ENCODE measurements at places on chromosomes 7 and 10.

- ATAC-seq = no peak
These were observed 31.3 kb downstream of the FZD1 start for GRCh38 chr7:91295576-91295975.

DNA sequence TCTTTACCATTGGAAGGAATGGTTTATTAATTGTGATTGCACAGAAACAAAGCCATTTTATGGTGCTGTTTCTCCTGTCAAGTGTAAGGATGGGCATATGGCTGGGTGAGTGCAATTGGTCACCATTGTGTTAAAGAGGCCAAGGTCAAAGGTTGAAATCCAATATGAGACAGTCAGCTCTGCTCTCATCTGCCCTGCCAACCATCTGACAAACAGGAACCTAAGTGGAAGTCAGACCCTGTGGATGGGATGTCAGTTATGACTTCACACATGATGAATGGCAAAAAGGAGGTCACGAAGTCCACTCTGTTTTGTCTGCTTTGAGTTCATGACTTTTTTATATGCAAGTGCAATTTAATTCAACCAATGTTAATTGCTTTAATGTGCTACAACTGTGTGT lies 172.7 kb upstream of the TMEM229A start:
- ATAC-seq = no peak

DNA sequence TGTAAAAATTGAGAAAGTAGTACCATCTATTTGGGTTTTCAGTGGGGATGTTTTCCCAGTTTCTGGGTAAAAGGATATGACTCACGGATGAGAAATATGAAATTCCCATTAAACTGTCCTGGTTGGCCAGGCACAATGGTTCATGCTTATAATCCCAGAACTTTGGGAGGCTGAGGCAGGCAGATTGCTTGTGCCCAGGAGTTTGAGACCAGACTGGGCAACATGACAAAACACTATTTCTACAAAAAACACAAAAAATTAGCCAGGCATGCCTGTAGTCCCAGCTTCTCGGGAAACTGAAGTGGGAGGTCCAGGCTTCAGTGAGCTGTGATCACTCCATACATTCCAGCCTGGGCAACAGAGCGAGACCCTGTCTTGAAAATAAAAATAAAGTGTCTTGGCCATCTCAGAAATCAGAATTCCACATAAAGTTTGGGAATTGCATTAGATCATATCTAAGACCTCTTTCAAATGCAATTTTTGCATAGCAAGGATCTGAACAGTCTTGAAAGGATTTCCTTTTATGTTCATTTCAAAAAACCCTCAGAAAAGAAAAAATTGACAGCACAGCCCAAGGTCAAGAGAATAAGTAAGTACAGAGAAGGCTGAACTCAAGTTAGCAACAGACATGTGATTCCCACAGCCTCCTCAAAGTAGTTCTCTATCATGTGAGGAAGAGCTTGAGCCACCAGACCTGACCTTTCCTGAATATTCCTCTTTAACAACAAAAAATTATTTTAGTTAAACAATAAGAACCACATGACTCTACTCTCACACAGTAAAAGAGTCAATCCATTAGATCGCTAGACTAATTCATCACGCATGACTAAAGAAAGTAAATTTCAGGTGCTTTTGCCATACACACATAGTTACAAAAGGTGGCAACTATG lies 141.5 kb upstream of the CAV2 start:
- no peak for ATAC-seq

DNA sequence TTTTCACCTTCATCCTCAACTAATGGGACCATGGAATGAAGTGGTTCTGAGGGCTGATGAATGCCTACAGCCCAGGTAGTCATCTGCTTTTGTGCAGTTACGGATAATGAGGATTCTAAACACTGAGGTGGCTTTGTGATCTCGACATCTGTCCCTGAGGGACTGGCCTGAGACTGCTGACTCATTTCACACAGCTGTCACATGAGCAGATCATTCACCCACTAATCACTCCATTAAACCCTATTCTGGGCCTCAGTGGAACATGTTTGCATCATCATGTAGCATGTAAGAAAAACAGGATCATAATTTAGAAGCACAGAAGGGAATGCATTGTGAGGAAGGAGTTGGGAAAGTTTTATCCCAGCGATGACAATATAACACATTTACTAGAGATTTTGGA lies 79.4 kb upstream of the FEZF1 start:
- ATAC-seq = no peak

Measured in SK-N-SH treated with all-trans-retinoic acid at 6 μM for 48 hours (cell line).